ENCODE measurements at places on chromosomes 11 and 22. TPM values are rescaled to one million over a fixed set of nuclear protein-coding genes. Genes with fewer than 3 reads are reported as not detected.

- H3K36me3 ChIP-seq = peaks cover 50% of the 10 kb centered on the region
- H3K27me3 ChIP-seq = no peaks in the 10 kb centered on the region
- H3K4me3 ChIP-seq = no peak overlapping the region
- no peaks in the 10 kb centered on the region for H3K4me1 ChIP-seq
- DNase-seq = no peak
Measured at GRCh38 chr22:19375435-19375834, 56.1 kb downstream of the HIRA start.

GRCh38 chr11:57703341-57703740 is 8.7 kb downstream of the MED19 start:
- peak overlapping the region; percentile 37 for H3K27ac ChIP-seq
- peaks cover 4% of the 10 kb centered on the region for H3K4me1 ChIP-seq
- H3K27me3 ChIP-seq = no peaks in the 10 kb centered on the region
- DNase-seq = no peak
- no peak overlapping the region for H3K4me3 ChIP-seq

SCGB1C1 gene
- total RNA-seq = not detected

- no peaks in the 10 kb centered on the region for H3K27me3 ChIP-seq
- H3K36me3 ChIP-seq = no peaks in the 10 kb centered on the region
- peaks cover 18% of the 10 kb centered on the region for H3K4me1 ChIP-seq
- H3K27ac ChIP-seq = peak overlapping the region; percentile 68
- H3K4me3 ChIP-seq = no peak overlapping the region
Measured at GRCh38 chr11:76293189-76293631, 86.9 kb upstream of the WNT11 start.

DNA sequence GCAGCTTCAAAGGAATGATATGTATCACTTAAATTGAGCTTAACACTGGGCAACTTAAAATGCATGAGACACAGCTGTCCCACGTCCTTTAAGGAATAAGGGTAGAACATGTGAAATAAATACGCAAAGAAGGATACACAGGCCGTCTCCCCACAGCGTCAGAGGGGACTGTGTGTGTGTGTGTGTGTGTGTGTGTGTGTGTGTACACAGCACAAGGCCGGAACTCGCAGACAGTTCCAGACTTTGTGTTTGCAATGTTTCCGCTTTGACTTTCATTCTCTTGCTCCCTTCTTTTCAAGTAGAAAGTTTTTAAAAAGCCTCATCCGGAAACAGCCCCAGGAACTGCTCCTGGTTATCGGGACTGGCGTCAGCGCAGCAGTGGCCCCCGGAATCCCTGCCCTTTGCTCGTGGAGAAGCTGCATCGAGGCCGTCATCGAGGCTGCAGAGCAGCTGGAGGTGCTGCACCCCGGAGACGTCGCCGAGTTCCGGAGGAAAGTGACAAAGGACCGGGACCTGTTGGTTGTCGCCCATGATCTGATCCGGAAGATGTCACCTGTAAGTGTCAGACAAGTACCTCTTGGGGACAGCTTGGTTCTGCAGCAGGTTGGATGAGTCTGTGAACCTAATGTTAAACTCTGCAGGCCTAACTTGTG is 13.3 kb downstream of the FAM118A start:
- H3K36me3 ChIP-seq = peaks cover 44% of the 10 kb centered on the region
- peak overlapping the region; percentile 65 for H3K27ac ChIP-seq
- no peaks in the 10 kb centered on the region for H3K27me3 ChIP-seq
- no peak for DNase-seq

GRCh38 chr11:69508974-69509373 is 27.5 kb downstream of the LINC01488 start:
- no peak for DNase-seq
- H3K4me3 ChIP-seq = no peak overlapping the region
- no peaks in the 10 kb centered on the region for H3K36me3 ChIP-seq
- peaks cover 5% of the 10 kb centered on the region for H3K4me1 ChIP-seq

- no peaks in the 10 kb centered on the region for H3K4me1 ChIP-seq
- DNase-seq = no peak
- no peak overlapping the region for H3K27ac ChIP-seq
Measured at GRCh38 chr22:32587449-32587848, 112.8 kb downstream of the FBXO7 start.

- H3K4me1 ChIP-seq = peaks cover 8% of the 10 kb centered on the region
- no peaks in the 10 kb centered on the region for H3K27me3 ChIP-seq
- H3K4me3 ChIP-seq = no peak overlapping the region
- DNase-seq = no peak
- no peak overlapping the region for H3K27ac ChIP-seq
Measured at GRCh38 chr22:19410941-19411689, 20.4 kb downstream of the HIRA start.

- peaks cover 7% of the 10 kb centered on the region for H3K36me3 ChIP-seq
- DNase-seq = no peak
- H3K4me3 ChIP-seq = no peak overlapping the region
- peak overlapping the region; percentile 44 for H3K27ac ChIP-seq
- H3K27me3 ChIP-seq = no peaks in the 10 kb centered on the region
- H3K4me1 ChIP-seq = peaks cover 79% of the 10 kb centered on the region
Measured at GRCh38 chr22:42258126-42258525, 12.3 kb downstream of the TCF20 start.

ZNF214 gene
- not detected for total RNA-seq

FOLR2 gene
- not detected for total RNA-seq

GRCh38 chr11:68128682-68129327 is 7.6 kb upstream of the CHKA start:
- DNase-seq = no peak
- H3K27me3 ChIP-seq = peaks cover 15% of the 10 kb centered on the region
- H3K27ac ChIP-seq = no peak overlapping the region
- H3K4me3 ChIP-seq = no peak overlapping the region

- no peaks in the 10 kb centered on the region for H3K4me1 ChIP-seq
- H3K4me3 ChIP-seq = no peak overlapping the region
- DNase-seq = no peak
- no peak overlapping the region for H3K27ac ChIP-seq
Measured at GRCh38 chr22:43474161-43475101, 62.6 kb downstream of the MPPED1 start.

DNA sequence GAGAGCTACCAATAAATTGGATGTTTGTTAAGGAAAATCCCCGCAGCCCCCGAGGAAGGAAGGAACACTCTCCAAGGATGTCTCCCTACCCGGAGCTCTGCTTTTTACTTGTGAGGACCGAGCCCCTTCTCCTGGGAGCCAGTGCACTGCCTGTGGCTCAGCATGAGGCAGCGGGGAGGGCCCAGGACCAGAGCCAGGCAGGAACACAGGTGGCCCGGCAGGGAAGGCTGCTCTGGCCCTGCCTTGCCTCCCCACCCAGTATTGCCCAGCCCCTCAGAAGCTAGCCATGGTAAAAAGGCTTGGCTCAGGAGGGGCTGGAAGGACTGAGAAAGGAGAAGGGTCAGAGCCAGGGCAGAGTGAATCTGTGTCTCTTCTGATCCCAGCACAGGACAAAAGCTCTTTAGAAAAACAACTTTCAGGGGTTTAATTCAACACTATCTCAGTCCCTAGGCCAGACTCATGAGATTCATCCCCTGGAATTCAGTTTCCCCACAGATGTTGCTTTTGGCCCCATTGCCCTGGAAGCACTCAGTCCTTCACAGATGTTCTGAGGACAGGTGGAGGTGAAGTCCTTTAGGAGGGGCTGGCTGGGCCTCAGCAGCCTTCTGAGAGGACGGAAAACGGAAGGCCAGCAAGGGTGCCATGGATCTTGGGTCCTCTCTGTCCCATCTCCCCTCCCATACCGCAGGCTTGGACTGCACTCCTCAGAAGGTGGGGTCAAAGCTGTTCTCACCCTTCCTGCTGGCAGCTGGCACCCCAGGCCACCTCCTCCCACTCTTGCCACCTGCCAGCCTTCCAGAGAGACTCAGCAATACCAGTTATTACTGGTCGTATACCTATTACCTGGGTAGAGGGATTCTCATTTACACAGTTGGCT is 318.9 kb downstream of the NTM start:
- no peak for DNase-seq
- peaks cover 12% of the 10 kb centered on the region for H3K27me3 ChIP-seq
- H3K36me3 ChIP-seq = no peaks in the 10 kb centered on the region
- no peak overlapping the region for H3K4me3 ChIP-seq

- peaks cover 9% of the 10 kb centered on the region for H3K4me1 ChIP-seq
- peaks cover 47% of the 10 kb centered on the region for H3K27me3 ChIP-seq
Measured at GRCh38 chr22:48079505-48080290, 1317.2 kb downstream of the TBC1D22A start.

DNA sequence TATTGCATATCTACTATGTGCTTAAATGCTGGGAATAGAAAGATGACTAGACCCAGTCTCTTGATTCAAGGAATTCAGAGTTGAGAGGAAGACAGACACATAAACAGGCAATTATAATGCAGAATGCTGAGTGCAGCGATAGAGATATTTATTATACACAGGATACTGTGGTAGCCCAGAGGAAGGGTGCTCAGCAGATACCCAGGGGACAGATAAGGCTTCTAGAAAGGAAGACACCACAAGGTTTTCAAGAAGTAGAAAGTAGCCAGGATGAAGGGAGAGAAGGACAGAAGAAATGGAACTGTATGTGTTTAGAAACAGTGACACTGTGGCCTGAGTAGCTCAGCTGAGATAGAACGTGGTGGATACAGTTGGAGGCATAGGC is 79.4 kb upstream of the NNMT start:
- DNase-seq = no peak
- no peak overlapping the region for H3K27ac ChIP-seq
- no peak overlapping the region for H3K4me3 ChIP-seq

TMEM151A gene
- total RNA-seq = not detected

DNA sequence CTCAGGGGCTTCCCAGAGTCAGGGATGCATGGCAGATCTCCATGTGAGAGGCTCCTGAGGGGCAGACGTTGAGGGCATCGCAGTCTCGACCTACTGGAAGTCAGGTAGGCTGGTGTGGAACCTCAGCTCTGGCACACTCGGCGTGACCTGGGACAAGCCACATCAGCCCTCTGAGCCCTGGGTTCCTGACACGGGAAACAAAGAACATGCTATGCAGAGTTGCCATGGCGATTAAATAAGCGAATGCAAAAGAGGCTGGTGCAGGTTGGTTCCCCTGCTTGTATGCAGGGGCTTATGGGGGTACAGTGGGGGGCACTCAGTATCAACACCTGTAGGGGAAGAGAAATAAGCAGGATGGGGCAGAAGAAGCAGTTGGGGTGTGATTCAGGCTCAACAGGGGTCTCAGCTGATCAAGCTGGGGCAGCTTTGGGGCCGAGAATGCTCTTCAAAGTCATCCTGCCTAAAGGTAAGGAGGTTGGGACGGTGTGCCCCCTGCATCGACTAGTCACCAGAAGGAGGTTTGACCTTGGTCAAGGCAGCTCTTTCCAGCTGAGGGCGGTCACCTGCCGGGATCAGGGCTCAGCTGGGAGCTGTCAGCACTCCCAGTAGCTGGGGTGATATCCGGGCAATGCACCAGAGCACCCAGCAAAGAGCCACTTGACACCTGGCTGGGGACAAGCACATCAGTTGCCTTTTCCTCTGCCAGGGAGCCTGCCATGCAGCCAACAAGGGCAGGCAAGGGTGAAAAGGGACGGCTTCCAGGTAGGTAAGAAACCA is 442.7 kb downstream of the MIAT start:
- no peak overlapping the region for H3K27ac ChIP-seq
- no peak overlapping the region for H3K4me3 ChIP-seq
- no peaks in the 10 kb centered on the region for H3K4me1 ChIP-seq
- H3K27me3 ChIP-seq = peaks cover 34% of the 10 kb centered on the region
- H3K36me3 ChIP-seq = no peaks in the 10 kb centered on the region

Data from activated CD4-positive, alpha-beta T cell treated with anti-CD3 and anti-CD28 coated beads for 36 hours (primary cell).